PC-3 (cell line): ENCODE measurements at places on chromosomes 4 and X.
A peak's percentile ranks its signal among the peaks of the same experiment; 100 is the strongest.

DNA sequence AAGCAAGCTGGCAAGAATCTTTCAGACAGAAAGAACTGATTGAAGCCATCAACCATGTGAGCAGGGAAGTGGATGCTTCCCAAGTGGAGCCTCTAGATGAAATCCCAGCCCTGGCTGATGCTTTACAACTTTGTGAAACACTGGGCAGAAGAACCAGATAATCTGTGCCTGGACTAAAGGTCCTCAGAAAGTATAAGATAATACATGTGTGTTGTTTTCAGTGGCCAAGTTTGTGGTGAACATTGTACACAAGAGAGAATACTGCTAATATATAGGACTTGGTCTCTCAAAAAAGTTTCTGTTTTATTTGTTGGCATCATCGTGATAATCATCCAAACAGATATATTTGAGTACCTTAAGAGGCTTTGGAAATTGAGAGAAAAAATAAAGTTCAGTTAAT lies 1367.8 kb upstream of the IGFBP7 start:
- no peak for DNase-seq

- DNase-seq = peak; percentile 66
These were observed 317.7 kb downstream of the CCSER1 start for GRCh38 chr4:90444904-90445303.

DNA sequence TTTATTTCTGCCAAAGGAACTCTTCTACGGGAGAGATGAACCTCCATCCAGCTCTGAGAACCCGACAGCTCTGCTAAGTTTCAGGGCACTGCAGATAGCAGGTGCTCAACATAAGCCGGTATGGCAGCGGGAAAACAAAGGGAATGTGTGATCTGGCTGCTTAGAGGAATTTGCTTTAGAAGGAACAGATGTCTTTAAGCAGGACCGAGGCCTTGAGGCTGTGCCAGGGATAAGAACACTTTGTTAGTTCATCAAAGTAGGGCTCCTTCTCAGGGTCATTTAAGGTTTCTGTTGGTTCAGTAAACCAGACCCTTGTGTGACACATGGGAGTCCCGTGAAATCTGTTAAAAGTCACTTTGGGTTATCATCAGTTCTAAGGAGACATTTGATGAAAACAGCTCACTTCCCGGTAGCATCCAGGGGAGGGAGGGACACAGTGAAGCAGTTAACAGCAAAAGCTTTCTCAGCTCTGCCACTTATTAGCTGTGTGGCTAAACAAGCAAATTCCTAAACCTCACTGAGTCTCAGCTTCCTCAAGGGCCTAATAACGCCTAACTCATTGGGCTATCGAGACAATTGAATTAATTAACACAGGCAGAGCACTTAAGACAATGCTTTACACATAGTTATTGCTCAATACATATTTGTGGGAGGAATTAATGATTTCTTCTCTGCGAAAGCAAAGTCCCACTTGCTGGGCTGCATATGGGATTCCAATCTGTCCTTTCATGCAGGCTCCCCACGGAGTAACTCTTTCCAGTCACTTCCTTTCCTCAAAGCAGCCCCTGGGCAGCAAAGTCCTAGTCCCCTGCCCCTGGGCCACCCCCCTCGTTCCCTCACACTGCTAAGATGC lies 2.9 kb upstream of the FTSJ1 start:
- no peak for DNase-seq

GRCh38 chr4:2742823-2743517 lies 13.2 kb downstream of the TNIP2 start:
- DNase-seq = no peak

GRCh38 chr4:155705664-155706063 lies 39.0 kb downstream of the GUCY1A1 start:
- peak; percentile 10 for DNase-seq

DNA sequence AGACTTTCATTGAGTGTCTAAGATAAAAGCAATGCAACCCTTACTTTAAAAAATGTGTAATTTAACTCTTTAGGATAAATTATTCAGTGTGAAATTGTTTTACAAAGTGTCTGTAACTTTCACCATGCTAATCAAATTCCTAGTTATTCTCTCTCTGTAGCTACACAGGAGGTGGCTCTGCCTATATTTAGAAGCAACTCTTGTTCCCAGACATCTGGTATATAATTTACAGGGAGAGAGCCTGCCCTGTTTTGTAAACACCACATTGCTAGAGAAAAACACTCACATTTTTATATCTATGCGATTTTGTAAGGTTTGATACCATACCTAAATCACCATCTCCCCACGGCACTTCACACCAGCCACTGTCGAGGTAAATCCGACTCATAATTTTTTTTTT lies 35.5 kb upstream of the SPATA4 start:
- no peak for DNase-seq

DNA sequence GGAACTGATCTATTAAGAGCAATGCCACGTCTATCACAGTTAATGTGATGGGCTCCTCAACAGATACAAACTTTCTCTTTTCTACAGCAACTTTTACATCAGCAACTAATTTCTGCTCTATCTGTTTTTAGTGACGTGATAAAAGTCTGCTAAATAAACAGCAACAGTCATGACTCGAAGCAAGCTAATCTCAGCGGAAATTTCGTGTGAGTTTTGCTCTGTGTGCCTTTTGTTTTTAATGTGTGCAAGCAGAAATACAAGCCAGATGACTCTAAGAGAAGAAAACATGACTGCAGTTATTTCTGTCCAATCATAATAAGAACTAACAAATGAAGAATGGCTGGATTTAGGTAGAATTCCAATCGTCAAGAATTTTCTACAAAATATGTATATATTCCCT lies 214.3 kb downstream of the LDB2 start:
- no peak for DNase-seq

- peak; percentile 96 for DNase-seq
These were observed 44.1 kb upstream of the KDR start for GRCh38 chr4:55169352-55169961.

DNA sequence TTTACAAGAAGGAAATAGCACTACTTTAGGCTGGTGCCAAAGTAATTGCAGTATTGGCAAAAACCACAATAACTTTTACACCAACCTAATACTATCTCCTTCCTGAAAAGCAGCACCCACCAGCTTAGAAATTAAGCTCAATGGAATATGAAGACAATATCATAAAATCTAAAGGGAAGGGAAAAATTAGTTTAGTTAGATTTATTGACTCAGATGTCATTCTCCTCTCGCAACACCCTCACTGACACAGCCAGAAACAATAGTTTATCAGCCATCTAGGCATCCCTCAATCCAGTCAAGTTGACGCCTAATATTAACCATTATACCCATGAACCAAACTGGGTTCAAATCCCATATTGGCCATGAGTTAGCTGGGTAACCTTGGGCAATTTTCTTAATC lies 820.4 kb upstream of the EPHA5 start:
- no peak for DNase-seq

- DNase-seq = no peak
These were observed 28.7 kb downstream of the CCNG2 start for GRCh38 chr4:77185686-77186085.

GRCh38 chr4:87524456-87524855 lies 4.7 kb downstream of the SPARCL1 start:
- no peak for DNase-seq

DNA sequence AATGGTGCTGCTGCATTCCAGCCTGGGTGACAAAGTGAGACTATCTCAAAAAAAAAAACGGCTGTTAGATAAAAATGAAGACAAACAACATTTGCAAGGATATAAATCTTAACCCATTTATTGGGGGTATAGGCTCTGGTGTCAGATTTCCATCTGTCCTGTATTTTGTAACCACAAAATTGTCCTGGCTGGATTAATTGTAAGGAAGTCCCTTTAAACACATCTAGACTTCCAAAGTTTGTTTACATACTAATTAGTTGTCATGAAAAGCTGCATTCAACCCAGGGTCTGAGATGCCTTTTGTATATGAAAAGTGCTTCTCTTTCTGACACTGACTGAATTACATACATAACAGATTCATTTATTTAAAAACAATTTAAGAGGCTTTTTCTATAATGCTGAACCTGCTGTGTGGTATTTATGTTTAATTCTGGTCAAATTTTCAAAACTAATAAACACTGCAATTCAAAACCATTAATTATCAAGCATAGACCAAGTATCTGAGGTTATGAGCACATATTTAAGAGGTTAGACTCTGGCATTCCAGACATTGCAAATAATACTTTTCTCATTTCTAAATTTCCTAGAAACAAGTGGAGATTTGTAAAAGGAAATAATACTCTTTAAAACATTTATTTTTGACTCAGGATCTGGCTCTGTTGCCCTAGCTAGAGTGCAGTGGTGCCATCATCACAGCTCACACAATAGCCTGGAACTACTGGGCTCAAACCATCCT lies 17.5 kb upstream of the UGDH start:
- peak; percentile 32 for DNase-seq

DNA sequence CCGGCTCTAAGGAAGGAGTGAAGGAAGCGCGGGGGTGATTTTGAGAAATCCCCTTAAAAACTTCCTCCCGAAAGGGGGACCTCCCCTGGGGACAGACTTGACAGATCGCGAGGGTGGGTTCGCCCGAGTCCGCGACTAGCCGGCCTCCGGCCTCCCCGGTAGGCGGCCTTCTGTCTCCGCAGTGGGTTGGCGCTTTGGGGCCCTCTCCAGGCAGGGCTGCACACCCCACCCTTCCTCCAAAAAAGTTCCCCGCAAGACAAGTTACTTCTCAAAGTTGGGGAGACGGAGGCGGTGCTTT lies 24.8 kb downstream of the HOPX start:
- DNase-seq = no peak

DNA sequence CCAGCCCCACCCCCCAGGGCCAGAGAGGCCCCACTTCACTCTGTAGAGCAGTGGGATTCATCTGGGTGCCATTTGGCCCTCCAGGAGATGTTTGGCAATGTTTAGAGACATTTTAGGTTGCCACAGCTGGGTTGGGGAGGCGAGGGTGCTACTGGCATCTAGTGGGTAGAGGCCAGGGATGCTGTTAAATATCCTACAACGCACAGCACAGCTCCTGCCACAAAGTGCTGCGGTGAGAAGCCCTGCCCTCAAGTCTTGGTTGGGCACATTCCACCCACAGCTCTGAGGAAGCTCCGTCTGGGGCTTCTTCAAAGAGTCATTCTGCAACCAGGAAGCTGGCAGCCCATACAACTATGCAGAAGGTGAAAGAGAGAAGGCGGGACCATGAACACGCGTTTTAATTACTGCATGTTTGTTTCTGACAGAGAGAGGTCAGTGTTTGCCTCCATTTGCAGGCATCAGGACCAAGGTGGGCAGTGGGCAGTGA lies 48.1 kb upstream of the FAM9C start:
- DNase-seq = no peak

- DNase-seq = peak; percentile 76
These were observed 34.3 kb downstream of the NLGN3 start for GRCh38 chrX:71178908-71179307.

DNA sequence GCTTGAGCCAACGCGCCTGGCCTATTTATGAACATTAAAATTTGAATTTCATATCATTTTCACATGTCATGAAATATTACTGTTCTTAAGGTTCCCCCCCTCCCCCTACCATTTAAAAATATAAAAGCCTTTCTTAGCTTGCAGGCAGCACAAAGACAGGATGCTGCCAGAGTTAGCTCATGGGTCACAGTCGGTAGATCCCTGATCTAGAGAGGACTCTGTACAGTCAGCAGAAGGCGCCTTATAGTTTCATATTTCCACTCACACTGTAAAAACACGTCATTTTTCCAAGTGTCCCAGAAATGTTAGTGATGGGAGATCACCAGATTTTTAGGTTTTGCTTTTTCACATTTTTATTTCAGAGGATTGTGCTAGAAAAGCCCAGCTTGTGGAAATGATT lies 12.2 kb downstream of the NOCT start:
- no peak for DNase-seq

GRCh38 chr4:84582988-84583875 lies at the start of gene CDS1:
Gene CDS1, plus strand, starts transcription at chr4:84583127. Its CDS starts 275 bp downstream, at chr4:84583402.
- peak; percentile 46 for DNase-seq

- DNase-seq = no peak
These were observed 6.4 kb downstream of the EDA2R start for GRCh38 chrX:66632473-66632872.

GRCh38 chr4:187276736-187277408 lies 553.2 kb upstream of the FAT1 start:
- peak; percentile 43 for DNase-seq

GRCh38 chrX:149630681-149631233 lies 835 bp downstream of the TMEM185A start:
- peak; percentile 42 for DNase-seq

GRCh38 chrX:40746521-40746920 lies 11.2 kb upstream of the MED14 start:
- DNase-seq = no peak

DNA sequence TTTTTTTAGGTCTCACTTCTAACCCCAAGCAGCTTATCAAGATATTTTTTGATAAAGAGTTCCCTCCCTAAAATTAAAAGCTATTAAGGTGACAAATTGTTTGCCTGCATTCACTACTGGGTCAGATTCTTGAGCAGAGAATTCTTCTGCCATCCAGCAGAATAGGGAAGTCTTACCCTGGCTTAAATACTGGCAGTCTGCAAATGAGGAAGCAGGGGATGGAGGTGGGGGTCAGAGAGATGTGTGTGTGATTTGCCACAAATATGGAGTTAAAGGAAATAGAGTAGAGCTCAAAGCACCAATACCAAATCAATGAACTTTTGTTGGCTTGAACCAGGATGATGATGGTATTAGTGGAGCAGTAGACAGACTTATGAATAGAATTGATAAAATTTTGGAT lies 122.2 kb downstream of the ANXA5 start:
- DNase-seq = no peak

DNA sequence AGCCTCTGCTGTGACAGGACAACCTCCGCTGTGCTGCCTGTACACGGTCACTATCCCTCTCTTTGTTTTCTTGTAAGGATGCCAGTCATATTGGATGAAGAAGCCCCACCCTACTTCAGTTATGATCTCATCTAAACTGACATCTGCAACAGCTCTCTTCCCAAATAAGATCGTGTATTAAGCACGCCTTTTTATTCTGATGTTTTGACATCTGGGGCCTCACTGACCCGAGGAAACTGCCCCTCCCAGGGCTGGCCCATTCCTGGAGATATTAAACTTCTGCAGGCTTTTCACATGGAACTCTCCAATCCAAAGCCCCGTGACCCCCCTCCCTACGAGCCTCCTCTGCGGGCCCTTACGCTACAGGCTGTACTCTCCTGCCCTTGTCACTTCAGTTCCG lies 232.0 kb downstream of the ARHGAP10 start:
- DNase-seq = no peak

DNA sequence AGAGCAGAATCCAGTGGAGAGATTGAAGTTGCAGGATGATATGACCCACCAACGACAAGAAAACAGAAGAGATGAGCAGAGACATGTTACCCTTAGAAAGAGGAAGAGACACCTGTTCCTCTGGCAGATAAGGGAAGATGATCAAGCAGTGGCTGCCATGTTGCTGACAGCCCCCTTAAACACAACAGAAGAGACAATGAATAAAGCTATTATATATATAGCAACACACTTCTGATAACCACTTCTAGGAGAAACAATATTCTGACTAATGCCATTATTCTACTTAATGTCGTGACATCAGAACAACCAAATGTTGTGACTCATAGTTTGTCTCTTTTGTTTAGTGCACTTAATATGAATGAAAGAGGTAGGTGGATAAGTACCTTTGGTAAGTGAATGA lies 44.9 kb downstream of the SH3RF1 start:
- peak; percentile 62 for DNase-seq
